Hepatic stellate cell (primary cell): ENCODE measurements at places on chromosomes 11 and 22.

DNA sequence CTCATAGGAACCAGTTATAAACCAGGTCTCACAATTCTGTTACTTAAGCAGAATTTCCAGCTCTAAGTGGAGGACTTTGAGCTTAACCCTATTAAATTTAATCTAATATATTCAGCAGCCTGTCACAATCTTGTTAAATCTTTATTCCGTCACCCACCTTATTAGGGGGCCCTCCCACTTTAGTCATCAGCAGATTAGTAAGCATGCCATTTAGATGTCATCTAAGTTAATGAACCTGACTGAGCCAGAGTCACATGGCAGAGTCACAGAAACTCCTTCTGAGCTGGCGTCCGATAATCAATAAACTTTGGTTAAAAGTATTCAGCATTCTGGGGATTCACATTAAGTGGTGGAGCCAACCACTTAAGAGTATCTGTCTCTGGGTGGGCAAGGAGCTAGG is 35.1 kb downstream of the TTC12 start:
- DNase-seq = no peak

GRCh38 chr11:26048271-26048670 is 283.7 kb upstream of the ANO3 start:
- no peak for DNase-seq

GRCh38 chr11:121930004-121930965 is 185.7 kb downstream of the BLID start:
- no peak for DNase-seq

GRCh38 chr11:58787903-58788302 is 56.2 kb upstream of the GLYAT start:
- no peak for DNase-seq

DNA sequence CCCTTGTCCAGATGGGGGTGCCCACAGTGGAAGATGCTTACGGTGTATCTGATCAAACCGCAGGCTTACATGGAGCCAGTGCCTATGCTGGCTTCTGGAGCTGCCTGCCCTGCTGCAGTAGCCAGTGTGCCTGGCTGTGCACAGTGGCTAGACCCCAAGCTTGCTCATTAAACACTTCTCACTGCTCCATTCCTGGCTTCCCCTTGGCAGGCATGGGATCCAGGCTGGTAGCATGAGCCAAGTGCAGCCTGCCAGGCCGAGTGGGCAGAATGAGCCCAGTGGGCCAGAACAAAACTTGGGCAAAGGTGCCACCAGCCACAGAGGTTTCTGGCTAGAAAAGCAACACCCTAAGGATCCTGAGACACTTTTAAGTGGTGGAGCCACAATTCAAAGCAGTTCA is 55.4 kb upstream of the B3GNT6 start:
- no peak for DNase-seq

GRCh38 chr11:47756208-47756607 is 10.9 kb downstream of the FNBP4 start:
- DNase-seq = no peak

- DNase-seq = no peak
These were observed 2.0 kb downstream of the PEX26 start for GRCh38 chr22:18079706-18080233.

DNA sequence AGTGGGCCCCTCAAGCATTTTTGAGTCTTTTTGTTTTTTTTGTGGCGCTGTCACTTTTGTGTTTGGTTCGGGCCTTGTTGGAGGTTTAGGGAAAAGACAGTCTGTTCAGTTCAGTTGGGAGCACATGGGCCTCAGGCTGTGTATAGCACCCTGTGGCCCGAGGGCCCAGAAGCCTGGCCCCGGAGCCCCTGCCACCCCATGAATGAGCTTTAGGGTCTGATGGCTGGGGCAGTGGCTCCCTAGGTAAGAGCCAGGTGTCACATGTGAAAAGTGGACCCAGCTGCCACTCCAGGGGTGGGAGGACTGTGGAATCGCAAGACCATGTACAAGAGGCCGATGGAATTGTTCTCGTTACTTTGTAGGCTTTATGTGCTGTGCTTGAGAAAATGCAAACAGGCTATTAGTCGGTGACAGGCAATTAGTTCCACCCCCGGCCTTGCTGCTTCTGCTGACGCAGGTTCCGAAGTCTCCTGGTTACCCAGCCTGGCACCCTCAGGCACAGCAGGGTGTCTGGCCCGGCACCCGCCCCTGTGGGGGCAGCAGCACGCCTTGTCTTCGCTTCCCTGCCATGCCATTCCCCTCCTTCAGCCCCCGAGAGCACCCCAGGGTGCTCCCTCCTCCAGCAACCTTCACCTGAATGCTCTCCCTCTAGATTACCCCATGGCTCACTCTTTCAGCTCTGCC is 38.2 kb upstream of the PARVG start:
- no peak for DNase-seq

GRCh38 chr11:112615891-112616290 is 345.3 kb upstream of the NCAM1 start:
- DNase-seq = no peak

- no peak for DNase-seq
These were observed 63.4 kb downstream of the MYO7A start for GRCh38 chr11:77191429-77191822.

DNA sequence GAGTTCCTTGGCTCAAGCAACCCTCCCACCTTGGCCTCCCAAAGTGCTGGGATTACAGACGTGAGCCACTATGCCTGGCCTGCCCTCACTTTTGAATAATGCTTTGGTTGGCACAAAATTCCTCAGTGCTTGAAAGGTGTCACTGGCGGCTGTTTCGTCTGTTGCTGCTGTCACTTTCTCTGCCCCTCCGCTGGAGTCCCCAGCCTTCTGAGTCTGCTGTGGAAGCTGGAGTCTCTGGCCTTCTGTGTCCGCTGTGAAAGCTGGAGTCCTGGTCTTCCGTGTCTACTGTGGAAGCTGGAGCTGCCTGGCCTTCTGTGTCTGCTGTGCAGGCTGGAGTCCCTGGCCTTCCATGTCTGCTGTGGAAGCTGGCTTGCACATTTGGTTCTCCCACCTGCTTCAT is 4.9 kb upstream of the KRTAP5-1 start:
- DNase-seq = no peak

GRCh38 chr11:119975561-119976152 is 162.3 kb downstream of the TRIM29 start:
- no peak for DNase-seq

GRCh38 chr11:130673698-130674097 is 225.3 kb downstream of the ADAMTS15 start:
- DNase-seq = no peak

- no peak for DNase-seq
These were observed 619.0 kb downstream of the SOX6 start for GRCh38 chr11:15737320-15737719.

- no peak for DNase-seq
These were observed 233.9 kb downstream of the TENM4 start for GRCh38 chr11:79206951-79207350.

DNA sequence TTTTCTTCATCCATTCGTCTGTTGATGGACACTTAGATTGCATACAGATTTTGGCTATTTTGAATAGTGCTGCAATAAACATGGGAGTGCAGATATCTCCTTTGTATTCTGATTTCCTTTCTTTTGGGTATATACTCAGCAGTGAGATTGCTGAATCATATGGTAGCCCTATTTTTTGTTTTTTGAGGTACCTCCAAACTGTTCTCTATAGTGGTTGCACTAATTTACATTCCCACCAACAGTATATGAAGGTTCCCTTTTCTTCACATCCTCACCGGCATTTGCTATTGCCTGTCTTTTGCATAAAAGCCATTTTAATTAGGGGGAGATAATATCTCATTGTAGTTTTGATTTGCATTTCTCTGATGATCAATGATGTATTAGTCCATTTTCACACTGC is 96.1 kb downstream of the PRR5L start:
- DNase-seq = no peak

DNA sequence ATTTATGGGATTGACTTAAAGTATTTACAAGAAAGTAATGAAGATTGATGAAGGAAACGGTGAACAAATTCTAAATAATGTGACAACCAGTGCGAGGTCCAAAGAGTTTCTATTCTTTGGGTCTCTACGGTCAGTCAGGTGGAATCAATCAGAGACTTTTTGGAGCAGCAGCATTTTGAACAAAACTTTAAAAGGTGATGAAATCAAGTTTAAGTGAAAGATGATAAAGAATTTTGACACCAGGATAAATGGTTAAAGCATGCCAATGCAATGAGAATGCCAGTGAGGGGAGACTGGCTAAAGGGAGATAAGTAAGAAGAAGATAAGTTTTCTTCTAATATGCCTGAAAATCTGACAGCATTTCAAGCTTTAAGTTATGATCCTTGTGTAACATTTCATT is 67.9 kb downstream of the DCUN1D5 start:
- DNase-seq = no peak

DNA sequence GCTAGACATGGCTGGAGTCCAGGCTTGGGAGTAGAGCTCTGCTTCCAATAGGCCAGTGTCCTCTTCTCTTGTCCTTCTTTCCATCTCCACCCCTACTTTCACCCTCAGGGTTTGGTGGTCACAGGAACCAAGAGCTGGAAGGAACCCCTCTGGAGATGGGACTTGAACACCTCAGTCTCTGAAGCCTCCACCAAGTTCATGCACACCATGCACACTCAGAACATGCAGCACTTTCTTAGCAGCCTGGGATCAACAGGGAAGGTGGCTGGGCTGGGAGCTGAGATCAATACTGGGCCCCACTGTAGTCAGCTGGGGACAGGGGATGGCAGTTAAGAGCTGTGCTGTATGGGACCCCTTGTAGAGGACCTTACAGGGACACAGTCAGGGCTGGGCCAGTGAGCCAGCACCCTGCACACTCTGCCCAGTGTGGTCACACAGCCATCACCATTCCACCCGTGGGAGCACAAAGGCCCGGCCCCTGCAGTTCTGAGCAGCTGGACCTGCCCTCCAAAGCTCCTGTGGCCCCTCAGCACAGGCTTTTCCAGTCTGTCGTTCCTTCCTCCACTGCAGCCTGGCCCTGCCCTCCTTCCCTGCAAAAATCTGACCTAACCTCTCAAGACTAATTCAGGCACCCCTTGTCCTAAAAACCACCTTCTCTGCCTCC is 47.7 kb downstream of the GAB4 start:
- DNase-seq = no peak
